ENCODE measurements at places on chromosomes 2 and 18. TPM values are rescaled to one million over a fixed set of nuclear protein-coding genes. Genes with fewer than 3 reads are reported as not detected.

The ACVR1C gene
- 0.05 TPM for total RNA-seq

The KLF11 gene
- 2.6 TPM for total RNA-seq

The LYPD1 gene
- total RNA-seq = 3.1 TPM

DNA sequence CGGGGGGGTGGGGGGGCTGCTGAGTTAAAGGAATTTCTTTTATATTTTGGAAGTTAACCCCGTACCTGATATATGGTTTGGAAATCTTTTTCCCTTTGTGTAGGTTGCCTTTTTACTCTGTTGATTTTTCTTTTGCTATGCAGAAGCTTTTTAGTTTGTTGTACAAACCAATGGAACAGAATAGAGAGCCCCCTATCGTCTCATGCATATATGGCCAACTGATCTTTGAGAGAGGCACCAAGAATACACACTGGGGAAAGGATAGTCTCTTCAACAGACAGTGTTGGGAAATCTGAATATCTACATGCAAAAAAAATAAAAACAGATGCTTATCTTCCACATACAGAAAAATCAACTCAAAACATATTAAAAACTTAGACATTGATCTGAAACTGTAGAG lies 647.8 kb upstream of the KLHL29 start:
- DNase-seq = no peak
- no peaks in the 10 kb centered on the region for H3K4me1 ChIP-seq
- H3K27ac ChIP-seq = no peak overlapping the region
- no peaks in the 10 kb centered on the region for H3K27me3 ChIP-seq
- no peaks in the 10 kb centered on the region for H3K36me3 ChIP-seq

DNA sequence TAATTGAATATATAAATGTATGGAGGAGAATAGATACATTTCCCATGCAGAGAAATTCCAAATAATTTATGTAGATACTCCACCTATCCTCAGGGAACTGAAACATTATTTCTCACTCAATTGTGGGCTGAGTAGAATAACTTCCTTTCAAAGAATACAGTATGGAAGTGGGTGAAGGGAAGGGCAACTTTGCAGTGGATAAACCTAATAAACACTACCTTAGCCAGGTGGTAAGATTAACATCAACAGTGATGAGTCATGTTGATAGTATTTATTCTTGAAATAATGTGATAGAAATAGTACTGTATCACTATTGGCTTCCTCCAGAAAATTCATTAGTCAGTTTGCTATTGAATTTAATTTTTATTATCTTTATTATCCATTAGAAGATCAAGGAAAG lies 716.4 kb upstream of the CHAC2 start:
- no peak overlapping the region for H3K27ac ChIP-seq
- H3K4me3 ChIP-seq = no peak overlapping the region
- DNase-seq = no peak
- H3K4me1 ChIP-seq = peaks cover 11% of the 10 kb centered on the region

DNA sequence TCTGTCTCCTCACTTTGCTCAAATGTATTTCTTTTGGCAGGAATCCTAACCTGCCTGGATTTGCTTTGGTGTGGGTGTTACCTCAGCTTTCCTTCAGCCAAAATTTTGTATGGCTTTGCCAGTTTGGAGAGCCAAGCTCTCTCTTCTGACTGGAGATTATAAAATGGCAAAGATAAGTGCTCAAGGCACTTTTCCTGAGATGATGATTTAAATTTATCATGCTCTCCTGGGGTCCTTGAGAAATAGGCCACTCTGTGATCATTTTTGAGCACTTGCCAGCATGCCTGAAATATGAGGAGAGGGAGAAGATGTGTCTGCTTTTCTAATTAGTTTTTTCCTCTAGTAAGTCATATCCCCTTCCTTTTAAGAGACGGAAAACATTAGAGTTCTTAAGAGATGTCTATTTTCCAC lies 683.0 kb downstream of the SLC4A3 start:
- DNase-seq = no peak
- 0 out of 2 replicates have a peak, but pooled peaks cover 9% of the 10 kb centered on the region for H3K4me1 ChIP-seq
- H3K4me3 ChIP-seq = no peak overlapping the region
- no peak overlapping the region for H3K27ac ChIP-seq

GRCh38 chr2:18682681-18683080 lies 93.3 kb upstream of the NT5C1B start:
- H3K27ac ChIP-seq = no peak overlapping the region
- H3K4me3 ChIP-seq = no peak overlapping the region
- no peak for DNase-seq

DNA sequence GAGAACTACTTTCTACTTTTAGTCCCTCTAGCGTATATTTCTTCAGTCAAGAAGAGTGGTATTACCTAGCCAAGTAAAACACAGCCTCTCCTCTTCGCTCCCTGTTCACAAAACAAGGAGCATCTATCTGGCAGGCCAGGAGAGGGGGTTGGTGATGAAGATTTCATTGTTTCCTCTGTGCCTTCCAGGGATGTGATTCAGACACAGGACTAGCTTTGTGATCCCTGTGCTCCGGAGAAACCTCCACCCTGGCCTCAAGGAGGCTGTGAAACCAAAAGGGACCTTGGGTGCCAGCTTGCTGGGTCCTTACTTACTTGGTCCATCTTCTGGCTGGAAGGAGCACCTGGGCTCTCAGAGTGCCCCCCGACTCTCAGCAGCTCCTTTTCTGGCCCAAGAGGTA lies 5.7 kb downstream of the RHOB start:
- H3K36me3 ChIP-seq = peaks cover 20% of the 10 kb centered on the region
- no peak for DNase-seq
- peaks cover 50% of the 10 kb centered on the region for H3K4me1 ChIP-seq
- H3K27ac ChIP-seq = no peak overlapping the region
- peaks cover 21% of the 10 kb centered on the region for H3K27me3 ChIP-seq

- H3K36me3 ChIP-seq = no peaks in the 10 kb centered on the region
- no peak overlapping the region for H3K27ac ChIP-seq
- no peak overlapping the region for H3K4me3 ChIP-seq
- DNase-seq = no peak
- peaks cover 11% of the 10 kb centered on the region for H3K27me3 ChIP-seq
- peaks cover 14% of the 10 kb centered on the region for H3K4me1 ChIP-seq
Observed at GRCh38 chr2:109387221-109387735, 226.5 kb downstream of the SEPTIN10 start.

DNA sequence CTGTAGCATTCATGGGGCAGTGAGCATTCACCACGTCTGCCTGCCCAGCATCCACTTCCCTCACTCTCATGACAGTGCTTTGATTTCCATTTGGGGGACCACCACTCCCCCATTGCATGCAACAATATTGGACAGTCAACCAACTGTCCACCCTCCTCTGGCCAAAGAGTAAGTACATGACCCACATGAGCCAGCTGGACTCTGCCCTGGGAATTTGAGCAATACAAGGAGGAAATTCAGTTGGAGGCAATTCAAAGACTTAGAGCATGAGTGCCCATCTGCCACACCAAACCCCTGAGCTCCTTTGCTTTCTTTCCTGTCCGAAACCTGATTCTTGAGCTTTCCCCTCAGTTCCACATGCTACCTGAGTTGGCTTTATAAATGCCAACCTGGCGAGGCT lies 41.7 kb upstream of the PNO1 start:
- no peaks in the 10 kb centered on the region for H3K4me1 ChIP-seq
- no peak overlapping the region for H3K4me3 ChIP-seq
- no peak for DNase-seq
- no peak overlapping the region for H3K27ac ChIP-seq
- H3K27me3 ChIP-seq = peaks cover 19% of the 10 kb centered on the region

DNA sequence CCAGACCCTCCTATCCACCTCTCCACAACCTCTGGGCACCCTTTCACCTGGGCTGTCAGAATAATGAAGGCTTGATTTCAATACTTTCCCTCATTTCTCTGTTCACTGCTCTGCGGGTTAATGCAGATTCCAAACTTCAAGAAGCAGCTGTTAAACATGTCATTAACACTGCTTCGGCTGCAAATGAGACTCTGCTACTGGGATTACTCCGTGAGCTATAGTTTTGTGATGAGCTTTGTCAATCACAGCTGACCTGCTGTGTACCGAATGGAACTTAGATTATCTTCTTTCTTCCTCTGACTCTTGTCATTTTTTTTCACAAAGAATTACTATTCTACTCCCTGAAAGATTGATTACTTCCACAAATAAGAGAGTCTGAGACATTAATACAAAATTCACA lies 160.5 kb downstream of the TMEM182 start:
- H3K4me3 ChIP-seq = no peak overlapping the region
- no peaks in the 10 kb centered on the region for H3K36me3 ChIP-seq
- DNase-seq = no peak
- no peaks in the 10 kb centered on the region for H3K4me1 ChIP-seq

DNA sequence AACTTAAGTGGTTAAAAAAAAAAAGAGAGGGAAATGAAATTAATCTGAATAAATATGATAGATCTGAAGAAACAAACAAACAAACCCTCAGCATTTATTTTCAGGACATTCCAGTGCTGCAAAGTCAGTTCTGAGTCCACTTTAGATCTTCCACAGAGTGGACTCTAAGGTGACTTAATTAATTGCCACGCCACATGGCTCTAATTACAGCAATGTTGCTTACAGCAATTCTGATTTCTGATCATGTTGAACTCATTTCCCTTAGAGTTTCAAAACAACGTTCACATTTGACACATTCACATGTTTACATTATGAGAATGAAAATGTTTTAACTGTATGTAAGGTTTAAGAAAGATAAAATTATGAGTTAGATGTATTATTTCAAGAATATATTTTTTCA lies 38.6 kb upstream of the RASGRP3 start:
- peaks cover 17% of the 10 kb centered on the region for H3K36me3 ChIP-seq
- no peaks in the 10 kb centered on the region for H3K27me3 ChIP-seq
- no peak for DNase-seq
- H3K4me1 ChIP-seq = peaks cover 79% of the 10 kb centered on the region

All from HFFc6 (cell line).